ENCODE measurements at places on chromosomes 11 and 22.
A peak's percentile ranks its signal among the peaks of the same experiment; 100 is the strongest.

DNA sequence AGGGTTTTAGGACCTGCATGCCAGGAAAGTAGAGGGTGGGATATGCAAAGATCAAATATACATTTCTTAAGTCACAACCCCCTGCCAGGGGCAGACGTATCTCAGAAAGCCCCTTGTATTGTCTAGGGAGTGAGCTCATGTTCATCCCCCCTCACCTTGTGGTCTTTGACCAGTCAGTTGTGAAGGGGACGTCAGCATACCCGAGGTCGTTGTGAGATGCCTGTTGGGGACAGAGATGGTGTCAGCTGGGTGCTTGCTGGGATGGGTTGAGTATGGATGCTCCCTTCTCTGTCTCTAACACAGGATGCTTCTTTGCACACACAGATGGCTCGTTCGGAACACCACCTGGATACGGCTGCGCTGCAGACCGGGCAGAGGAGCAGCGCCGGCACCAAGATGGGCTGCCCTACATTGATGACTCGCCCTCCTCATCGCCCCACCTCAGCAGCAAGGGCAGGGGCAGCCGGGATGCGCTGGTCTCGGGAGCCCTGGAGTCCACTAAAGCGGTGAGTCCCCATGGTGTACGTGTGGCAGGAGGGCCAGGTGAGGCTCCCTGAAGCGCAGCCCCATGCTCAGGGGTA is 73.3 kb downstream of the BCR start:
- DNase-seq = no peak

- DNase-seq = no peak
Measured at GRCh38 chr22:48057116-48057835, 1294.8 kb downstream of the TBC1D22A start.

- no peak for DNase-seq
Measured at GRCh38 chr22:27639248-27640086, 162.1 kb downstream of the MN1 start.

- no peak for DNase-seq
Measured at GRCh38 chr11:18364495-18365073, 29.8 kb upstream of the LDHA start.

DNA sequence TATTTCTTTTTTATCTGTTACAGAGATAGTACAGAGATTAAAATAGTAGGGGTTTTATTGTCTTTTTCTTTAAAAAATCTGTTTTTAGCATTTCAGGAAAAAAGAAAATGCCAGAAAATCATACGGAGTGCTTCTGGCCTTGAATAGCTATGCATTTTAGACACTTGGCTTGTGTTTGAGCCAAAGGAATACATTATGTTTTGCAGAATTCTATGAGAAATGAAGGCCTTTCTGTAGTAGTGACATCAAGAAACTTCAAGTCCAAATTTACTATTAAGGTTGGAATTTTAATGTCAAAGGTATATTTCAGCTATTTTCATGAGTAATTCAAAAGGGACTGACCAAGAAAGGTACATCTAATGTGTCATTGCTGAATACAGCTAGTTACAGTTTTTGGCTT is 56.3 kb upstream of the DDI1 start:
- no peak for DNase-seq

GRCh38 chr11:93517041-93517440 is 26.1 kb downstream of the SMCO4 start:
- no peak for DNase-seq

DNA sequence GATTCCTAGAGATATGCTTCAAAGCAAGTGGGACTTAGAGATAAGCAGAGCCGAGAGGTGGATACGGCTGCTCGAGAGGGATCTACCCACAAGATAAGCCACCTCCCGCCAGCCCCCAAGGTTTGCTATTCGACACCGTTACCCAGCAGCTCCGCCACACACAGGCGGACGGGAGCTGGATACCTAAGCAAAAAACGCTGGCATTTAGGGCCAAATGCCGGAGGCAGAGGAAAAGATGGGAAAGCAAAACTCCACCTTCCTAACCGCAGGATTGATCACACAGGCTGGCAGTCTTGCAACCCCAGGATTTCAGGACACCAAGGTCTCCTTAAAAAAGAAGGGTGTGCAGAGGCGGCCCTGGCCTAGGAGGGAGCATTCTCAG is 709 bp downstream of the FTH1 start:
- peak; percentile 29 for DNase-seq
